ENCODE measurements at places on chromosomes 4 and X.
A peak's percentile ranks its signal among the peaks of the same experiment; 100 is the strongest.

GRCh38 chrX:54238588-54238987 is 55.5 kb upstream of the FAM120C start:
- no peak for DNase-seq

GRCh38 chr4:106264331-106264728 is 51.7 kb downstream of the TBCK start:
- no peak for DNase-seq

DNA sequence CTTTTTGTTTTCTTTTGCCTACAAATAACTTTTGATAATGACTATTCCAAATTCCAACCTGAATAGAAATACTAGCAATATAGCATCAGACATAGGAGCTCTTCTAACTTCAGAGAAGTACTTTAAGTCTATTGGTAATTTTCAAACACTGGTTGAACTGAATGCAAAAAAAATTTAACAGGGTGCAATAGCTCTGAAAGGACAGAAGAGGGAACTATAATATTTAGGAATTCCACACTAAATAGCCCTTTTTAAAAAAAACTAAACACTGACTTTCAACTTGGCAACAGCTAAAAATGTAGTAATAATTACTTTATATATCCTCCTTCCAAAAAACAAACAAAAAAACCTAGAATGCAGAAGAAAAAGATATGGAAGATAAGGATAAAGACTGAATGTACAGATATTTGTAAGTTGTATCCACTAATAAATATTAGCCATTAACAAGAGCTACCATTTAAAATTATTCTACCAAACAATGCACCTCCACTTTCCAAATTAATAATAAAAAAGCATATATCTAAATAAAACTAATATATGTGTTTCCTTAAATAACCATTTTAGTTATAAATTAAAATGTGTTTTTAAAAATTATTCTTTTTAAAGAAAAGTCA is 81.4 kb downstream of the FBXW7 start:
- peak; percentile 2 for DNase-seq

DNA sequence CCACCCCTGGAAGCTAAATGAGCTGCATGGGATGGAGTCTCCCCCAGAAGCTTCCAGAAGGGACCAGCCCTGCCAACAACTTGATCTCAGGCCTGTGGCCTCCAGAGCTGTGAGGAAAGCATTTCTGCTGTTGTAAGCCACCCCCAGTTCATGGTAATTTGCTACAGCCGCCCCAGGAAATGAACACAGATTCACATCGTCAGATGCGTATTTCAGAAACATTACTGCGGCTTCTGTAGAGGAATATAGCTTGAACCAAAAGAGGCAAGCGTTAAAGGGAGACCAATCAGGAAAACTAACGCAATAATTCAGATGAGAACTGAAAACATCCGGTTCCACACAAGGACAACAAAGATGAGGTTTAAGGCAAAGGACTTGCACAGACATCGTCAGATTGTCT is 128.4 kb upstream of the TBL1X start:
- DNase-seq = no peak

- no peak for DNase-seq
These were observed 59.5 kb downstream of the TET2 start for GRCh38 chr4:105206214-105206613.

- no peak for DNase-seq
These were observed 101.1 kb upstream of the TEX13D start for GRCh38 chrX:124231451-124231759.

DNA sequence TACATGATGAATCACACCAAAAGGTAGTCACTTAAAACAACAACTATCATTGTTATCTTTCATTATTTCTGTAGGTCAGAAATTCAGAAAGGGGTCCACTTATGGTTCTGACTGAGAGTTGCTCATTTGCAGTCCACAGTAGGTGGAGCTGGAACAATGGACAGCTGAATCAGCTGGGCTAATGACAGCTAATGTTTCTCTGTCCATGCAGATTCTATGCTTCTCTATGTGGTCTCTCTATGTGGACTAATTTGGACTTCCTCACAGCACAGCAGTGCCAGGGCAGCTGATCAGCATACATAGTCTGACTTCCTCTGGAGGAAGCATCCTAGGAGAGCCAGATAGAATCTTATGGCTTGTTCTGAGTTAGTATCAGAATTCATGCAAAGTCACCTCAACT is 131.7 kb upstream of the INTU start:
- no peak for DNase-seq

- no peak for DNase-seq
These were observed 413.5 kb upstream of the GRIA3 start for GRCh38 chrX:122770581-122770980.

DNA sequence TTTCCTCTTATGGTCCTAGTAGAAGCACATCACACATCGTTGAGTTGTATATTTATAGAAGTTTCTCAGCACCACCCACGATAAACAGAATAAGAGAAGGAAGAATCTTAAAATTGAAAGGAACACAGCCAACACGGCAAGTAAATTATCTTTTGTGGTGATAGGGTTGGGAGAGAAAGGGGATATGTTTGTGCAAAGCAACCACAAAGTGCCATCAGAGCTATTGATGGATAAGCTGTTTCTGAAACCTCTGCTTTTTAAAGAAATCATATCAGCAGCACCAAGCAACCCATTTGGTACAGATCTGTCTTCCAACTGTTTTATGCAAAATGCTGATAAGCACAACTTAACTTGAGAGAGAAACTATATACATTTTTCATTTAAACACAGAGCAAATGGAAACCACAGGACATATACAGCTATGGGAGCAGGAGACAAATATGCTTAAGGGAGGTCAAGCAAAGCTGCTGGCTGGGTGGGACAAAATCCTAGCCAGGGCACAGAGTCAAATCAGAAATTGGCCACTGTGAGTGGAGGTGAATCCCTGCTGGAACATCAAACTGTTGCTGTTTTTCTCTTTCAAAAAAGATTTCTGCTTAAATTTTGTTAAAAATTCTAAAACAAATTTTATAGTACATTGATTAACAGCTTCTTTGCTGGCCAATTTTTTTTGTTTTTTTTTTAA is 194.0 kb upstream of the HHIP start:
- DNase-seq = no peak

DNA sequence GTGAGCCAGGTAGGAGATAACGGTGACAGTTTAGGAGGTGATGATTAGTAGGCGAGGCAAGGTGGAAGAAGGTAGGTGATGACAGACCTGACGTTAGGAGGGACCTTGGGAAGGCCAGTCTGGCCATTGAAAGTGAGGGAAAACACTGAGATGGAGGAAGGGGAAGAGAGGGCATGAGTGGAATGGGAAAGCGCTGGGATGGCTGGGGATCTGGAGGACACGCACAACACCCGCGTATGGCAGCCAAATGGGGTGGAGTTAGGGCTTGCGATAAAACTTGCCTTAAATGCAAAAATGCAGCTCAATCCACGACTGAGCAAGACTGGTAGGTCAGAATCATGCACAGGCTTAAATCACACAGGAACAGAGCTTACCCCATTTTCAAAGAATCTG is 605 bp upstream of the CDKL2 start:
- DNase-seq = no peak

DNA sequence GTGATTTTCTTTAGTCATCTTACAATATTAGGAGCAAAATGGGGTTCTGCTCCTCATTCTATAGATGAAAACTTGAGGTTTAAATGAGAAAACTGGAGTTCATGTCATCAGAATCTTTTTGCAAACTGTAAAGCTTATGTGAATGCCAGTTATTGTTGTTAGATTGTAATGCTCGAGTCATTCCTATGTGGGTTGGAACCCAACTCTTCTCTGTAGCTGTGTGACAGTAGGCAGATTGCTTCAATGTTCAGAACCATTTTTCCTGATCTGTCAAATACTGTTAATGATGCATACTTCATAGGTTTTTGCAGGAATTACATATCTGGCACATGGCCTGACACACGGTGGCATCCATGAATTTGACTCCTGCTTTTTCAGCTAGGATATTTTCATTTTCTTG is 178.9 kb downstream of the RAPGEF2 start:
- DNase-seq = no peak

DNA sequence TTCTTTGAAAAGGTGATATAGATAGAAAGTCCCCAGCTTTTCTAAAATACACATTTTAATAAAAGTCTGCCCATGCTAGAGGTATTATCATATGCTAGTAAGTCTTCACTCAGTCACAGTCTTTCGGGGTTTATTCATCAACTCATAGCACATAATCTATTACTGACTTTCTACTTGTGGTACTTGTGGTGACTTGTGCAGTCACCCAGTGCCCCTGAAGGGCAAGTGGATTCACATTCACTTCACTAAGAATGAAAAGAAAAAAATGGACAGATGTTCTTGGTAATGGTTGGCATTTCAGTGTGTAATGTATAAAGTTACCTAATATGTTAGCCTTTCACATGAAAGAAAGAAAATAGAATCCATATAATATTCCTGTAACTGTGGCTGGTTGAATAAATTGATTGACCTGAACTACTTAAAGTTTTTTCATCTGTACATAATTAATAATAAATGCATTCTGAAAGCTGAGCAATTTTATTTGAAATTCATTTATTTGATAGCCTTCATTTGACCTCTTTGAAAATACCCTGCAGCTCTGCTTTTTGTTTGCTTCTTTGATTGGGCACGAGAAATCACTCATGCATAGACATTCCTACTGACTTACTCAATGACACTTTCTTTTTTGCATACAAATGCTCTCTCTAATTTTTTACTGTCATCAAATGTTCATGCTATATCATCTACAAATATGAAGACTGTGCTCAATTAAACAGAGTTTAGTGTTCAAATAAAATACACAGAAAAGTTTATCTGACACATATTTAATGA is 39.5 kb upstream of the ZNF330 start:
- no peak for DNase-seq

- no peak for DNase-seq
These were observed 116.4 kb upstream of the PUDP start for GRCh38 chrX:7264399-7264798.

DNA sequence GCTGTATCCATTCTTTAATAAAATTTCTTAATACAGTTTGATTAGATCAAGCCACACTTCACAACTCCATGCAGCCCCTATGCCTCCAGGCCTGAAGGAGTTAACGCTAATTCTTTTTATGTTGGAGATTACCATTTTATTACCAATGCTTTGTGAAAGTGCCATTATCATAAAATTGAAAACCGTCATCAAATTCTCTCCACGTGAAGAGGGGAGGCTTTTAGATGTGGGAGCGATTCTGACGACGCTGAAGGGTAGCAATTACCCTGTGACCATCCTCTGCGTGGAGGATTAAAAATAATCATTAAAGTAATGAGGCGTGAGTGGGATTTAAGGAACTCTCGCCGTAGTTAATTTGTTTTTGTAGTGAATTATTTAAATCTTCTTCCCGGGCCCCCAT is 278.8 kb downstream of the CRLF2 start:
- no peak for DNase-seq

DNA sequence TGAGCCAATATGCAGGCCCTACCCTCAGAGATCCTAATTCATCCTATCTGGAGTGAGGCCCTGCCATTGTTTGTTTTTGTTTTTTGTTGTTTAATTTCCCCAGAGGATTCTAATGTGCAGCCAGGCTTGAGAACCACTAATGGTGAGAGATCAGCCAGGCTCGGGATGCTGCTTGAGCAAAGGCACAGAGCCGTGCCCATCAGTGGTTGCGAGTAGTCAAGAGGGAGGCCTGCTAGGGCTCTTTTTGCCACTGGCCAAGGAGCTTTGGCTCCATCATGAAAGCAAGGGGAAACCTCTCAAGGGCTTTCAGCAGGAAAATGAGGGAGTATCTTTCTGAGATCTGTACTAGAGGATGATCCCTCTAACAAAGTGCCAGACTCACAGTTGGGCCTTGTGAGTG is 2.7 kb downstream of the TCEANC start:
- DNase-seq = no peak

GRCh38 chr4:35723973-35724372 is 520.3 kb downstream of the ARAP2 start:
- no peak for DNase-seq

DNA sequence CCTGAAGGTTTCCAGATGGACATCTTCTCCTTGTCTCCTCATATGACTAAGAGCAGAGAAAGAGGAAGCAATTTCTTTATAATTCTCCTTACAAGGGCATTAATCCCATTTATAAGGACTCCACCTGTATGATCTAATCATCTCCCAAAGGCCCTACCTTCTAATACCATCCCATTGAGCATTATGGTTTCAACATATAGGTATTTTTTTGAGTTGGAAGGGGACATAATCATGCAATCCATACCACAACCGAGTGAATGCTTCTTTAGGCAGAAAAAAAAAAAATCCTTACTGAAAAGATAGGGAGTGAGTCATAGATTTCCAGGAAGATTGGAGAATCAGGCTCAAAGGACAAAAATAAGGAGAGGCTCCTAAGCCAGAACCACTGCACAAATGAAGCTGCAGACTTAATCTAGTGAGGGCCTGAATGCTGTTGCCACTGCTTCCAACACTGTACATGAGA is 312.5 kb upstream of the HS3ST1 start:
- DNase-seq = no peak

GRCh38 chrX:42615161-42615563 is 162.8 kb downstream of the PPP1R2C start:
- DNase-seq = no peak

- DNase-seq = peak; percentile 36
These were observed 824.0 kb downstream of the STIM2 start for GRCh38 chr4:27684610-27685011.

DNA sequence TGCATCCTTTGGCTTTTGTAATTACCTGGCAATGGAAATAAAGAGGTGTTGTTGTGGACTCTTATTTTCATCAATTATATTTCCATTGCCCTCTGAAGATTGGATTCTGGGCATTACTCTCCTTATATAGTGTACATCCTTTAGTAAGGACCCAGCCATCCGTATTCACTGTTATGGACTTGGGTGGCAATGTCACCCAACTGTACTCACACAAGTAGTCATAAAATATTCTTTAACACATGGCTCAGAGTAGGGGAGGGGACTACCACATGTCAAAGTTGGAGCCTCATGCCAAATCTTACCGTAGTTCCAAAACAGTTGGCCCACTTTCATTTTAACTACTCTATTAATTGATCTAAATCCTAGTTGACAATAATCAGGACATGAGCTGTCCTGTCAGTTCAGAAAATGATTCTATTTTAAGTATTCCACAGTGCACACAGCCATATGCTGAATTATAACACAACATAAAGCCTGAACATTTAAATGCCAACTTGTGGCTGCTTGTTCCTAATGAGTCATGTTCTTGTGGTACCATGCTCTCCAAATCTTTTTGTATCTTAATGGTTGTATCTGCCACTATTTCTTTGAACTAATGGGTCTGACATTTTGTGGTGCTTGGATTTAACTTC is 4.9 kb downstream of the FRAS1 start:
- DNase-seq = no peak

DNA sequence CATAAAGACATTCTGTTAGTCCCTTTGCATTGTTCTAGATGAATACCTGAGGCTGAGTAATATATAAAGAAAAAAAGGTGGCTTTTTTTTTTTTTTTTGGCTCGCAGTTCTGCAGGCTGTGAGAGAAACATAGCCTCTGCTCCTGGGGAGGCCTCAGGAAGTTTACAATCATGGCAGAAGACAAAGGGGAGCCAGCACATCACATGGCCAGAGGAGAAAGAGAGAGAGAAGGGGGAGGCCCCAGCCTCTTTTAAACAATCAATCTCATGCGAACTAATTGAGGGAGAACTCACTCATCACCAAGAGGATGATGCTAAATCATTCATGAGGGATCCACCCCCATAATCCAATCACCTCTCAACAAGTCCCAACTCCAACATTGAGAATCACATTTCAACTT is 364.0 kb upstream of the EPHA5 start:
- DNase-seq = no peak

Measured in SW 1271 (cell line).